Esophagus squamous epithelium (tissue), 5 donors: ENCODE measurements at places on chromosomes 2 and 18.

- DNase-seq, result no peak
These were observed 188.6 kb downstream of the SH3RF3 start for GRCh38 chr2:109317471-109318095.

DNA sequence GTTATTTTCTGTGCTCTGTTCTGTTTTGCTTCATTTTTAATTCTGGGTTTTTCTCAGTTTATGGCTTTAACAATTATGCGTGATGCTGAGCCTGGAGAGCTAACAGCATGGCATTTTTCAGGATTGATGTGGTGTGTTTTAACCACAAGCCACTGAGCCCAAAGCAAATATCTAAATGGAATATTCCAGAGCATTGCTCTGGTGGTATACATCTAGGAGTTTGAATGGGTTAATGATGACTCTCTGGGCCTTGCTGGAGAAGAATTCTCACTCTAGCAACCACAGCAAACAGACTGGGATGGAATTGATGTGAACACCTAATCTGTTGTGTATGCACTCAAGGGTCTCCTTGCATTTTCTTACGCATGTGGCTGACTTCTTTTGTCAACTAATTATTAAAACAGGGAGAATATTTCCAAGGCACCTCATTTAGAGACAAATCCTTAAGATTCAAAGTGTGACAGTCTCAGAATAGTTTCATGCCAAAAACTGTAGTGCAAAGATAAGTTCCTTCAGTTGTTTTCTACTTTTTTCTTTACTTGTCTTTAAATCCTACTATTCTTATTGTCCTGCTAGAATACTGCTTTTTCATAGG, 164.0 kb downstream of the DTNA start:
- DNase-seq, result no peak

DNA sequence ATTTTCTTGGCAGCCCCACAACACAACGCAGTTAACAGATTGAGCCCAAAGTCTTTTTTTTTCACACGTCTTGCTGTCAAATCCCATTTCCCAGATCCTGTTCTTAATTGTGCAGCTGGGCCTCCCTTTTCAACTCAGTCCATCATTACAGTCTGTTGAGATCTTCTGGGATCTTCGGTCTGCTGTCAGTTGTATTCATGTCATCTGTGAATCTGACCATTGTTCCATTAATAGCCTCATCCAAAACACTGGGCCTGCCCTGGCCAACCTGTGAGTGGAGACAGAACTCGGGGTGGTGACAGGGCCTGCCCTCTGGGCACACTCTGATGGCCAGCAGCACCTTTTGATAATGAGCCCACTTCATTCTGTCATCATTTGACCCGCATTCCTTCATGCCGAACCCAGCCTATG, 39.7 kb upstream of the SEMA4C start:
- DNase-seq, result no peak

GRCh38 chr2:58595714-58596113, 354.6 kb upstream of the FANCL start:
- no peak for DNase-seq

GRCh38 chr2:52879561-52879960, 888.0 kb upstream of the CHAC2 start:
- no peak for DNase-seq

GRCh38 chr2:135473567-135473966, 57.5 kb downstream of the ZRANB3 start:
- no peak for DNase-seq

- no peak for DNase-seq
These were observed 37.3 kb downstream of the GPD2 start for GRCh38 chr2:156473445-156473844.

GRCh38 chr2:47162780-47163179, 7.7 kb upstream of the STPG4 start:
- DNase-seq, result no peak

GRCh38 chr2:222887124-222887523, 26.3 kb downstream of the ACSL3 start:
- no peak for DNase-seq

DNA sequence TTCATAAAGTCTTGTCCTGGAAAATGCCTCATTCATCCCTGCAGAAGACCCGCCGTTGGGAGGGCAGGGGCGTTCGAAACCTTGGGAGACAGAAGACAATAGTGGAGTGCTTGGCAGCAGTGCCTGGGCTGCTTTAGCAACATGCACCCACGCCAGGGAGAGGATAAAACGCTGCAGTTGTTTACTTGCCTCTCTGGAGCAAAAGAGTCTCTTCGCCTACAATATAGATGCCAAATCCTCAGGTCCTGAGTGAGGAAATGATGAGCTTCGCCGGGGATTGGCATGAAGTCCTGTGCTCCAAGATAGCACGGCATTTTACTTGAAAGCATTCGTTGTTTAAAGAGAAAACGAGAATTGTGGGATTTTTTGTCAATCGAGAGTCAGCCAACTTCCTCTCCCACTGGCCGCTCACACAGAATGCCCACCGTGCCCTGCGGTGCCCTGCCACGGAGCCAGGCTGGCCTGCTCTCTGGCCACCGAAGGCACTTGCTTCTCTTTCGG, 152.5 kb upstream of the POU3F3 start:
- DNase-seq, result no peak

- DNase-seq, result no peak
These were observed 136.7 kb downstream of the LAMA3 start for GRCh38 chr18:23825978-23826405.

DNA sequence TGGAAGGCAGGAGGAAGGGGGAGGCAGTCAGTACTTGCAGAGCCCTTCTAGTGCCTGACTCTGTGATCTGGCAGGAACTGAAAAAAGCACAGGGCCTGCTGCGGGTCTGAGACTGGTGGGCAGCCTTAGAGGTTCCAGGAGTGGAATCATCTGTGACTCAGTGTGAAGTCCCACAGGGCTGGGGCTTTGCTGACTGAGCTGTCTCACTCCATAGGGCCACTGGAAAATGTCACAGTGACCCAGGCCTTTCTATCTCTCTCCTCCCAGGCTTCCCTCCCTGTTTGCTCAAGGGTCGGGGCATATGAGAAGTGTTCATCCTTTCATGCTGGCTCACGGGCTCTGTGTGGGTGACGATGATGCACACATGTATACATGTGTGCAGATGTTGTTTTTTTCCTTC, 47.1 kb upstream of the ZFP36L2 start:
- no peak for DNase-seq

DNA sequence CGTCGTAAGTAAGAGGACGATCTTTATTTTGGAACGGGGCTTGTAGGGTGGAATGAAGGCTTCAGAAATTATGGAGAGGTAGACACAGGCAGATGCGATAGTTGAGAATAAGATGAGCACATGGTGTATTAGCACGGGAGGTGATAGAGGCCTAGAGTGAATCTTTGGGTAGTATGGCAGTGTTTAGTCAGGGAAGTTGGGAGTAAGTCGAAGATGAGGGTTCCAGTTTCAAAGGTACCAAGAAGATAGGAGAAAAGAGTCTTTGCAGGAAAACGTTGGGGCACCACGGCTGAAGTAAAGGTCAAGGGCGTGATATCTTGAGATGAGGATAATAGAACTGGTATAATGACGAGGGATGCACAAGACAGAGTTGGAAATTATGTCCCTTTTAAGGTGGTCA, 654 bp downstream of the PIK3C3 start:
- no peak for DNase-seq

DNA sequence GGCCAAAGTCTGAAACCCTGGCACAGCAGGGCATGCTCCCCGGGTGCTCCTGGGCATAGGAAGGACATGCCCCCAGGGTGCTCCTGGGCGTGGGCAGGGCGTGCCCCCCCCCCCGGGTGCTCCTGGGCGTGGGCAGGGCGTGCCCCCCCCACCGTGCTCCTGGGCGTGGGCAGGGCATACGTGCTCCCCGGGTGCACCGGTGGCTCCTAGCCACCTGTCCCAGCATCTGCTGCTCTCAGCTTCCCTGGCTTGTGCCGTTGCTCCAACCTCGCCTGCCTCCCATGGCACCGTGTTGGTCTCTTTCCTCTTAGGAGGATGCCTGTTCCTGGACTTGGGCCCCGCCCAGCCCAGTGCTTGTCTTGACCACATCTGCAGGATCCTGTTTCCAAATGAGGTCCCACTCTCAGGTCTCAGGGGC, 95.6 kb upstream of the CTDP1 start:
- no peak for DNase-seq

DNA sequence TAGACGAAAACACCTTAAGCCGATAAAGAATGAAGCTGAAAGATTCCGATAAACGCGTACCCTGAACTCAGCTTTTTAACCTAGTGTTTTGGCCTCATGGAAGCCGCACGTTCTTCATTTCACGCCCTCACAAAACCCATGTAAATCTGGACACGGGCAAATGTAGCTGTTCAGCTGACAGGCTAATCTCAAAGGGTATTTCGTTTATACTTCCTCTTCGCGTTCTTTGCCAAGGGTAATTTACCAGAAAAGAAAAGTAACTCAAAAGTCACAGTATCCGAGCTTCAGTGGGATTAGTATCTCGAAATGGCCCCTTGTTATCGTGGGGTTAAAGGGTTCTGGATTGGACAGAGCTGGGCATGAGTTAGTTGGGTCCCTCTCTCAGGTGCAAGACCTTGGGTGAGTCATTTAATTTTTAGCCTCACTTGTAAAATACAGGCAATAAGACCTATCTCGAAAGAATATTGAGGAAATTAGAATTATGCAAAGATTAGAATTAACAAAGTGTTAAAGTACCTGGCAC, 22.0 kb upstream of the STPG4 start:
- DNase-seq, result no peak

- no peak for DNase-seq
These were observed 71.5 kb downstream of the GREB1L start for GRCh38 chr18:21313576-21313975.

DNA sequence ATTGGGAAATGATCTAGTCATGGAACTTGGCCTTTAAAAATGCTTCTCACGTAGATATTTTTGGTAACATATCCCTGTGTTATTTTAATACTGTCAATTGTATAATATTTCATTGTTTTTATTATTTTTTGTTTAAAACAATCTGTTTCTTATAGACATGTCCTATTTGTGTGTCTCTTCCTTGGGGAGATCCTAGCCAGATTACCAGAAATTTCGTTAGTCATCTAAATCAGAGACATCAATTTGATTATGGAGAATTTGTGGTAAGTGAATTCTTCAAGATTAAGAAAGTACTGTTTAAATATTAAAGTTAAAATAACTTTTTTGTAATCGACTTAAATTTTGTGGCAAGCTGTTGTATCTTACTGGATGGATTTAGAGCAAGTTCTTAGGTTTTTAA, 34.9 kb downstream of the RNF138 start:
- DNase-seq, result no peak

GRCh38 chr18:65821911-65822310, 71.1 kb downstream of the CDH7 start:
- DNase-seq, result no peak

GRCh38 chr2:80303006-80303908, 1.3 kb downstream of the LRRTM1 start:
- DNase-seq, result no peak

GRCh38 chr2:52881606-52882005, 886.0 kb upstream of the CHAC2 start:
- DNase-seq, result no peak

DNA sequence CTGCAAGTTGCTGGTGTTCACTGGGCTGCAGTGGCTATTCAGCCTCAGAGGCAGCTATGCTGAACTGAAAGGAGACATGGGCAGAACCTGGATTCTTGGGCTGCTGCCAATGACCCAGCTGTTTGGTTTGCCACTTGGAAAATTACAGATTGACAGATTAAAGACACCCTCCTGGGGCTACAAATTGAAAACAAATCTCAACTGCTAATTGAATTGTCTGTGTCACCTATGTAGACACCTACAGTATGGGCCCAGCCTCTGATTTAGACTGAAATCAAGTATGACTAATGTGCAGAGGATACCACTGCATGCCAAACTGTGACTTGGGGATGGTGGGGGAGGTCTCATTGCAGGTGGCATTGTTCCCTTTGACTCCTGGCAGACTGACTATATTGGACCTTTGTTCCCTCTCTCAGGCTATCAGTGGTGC, 42.8 kb downstream of the ITSN2 start:
- no peak for DNase-seq
